Calu3 (cell line): ENCODE measurements at places on chromosomes 6 and 20.
A peak's percentile ranks its signal among the peaks of the same experiment; 100 is the strongest.

GRCh38 chr6:56096541-56096940, 150.8 kb downstream of the COL21A1 start:
- DNase-seq, result no peak

GRCh38 chr20:54625497-54625896, 150.1 kb downstream of the DOK5 start:
- peak; percentile 41 for DNase-seq

GRCh38 chr20:53077373-53078205, 105.4 kb downstream of the TSHZ2 start:
- DNase-seq, result peak; percentile 49

DNA sequence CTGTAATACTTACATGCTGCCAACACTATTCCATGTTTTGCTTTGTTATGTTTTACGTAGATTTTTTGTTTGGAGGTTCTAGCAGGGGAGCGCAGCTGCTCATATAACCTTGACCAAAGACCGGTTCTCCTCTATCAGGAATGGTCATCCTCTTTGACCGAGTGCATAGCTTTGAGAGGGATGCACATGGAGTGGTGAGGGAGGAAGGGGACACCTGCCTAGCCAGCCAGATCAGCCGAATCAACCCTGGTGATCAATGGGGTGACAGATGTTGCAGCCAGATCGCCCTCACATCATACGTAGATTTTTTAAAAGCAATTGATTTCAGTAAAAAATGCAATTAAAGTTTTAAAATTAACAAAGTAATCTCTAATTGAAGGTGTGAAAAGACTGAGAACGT, 6.3 kb downstream of the DSTN start:
- no peak for DNase-seq

DNA sequence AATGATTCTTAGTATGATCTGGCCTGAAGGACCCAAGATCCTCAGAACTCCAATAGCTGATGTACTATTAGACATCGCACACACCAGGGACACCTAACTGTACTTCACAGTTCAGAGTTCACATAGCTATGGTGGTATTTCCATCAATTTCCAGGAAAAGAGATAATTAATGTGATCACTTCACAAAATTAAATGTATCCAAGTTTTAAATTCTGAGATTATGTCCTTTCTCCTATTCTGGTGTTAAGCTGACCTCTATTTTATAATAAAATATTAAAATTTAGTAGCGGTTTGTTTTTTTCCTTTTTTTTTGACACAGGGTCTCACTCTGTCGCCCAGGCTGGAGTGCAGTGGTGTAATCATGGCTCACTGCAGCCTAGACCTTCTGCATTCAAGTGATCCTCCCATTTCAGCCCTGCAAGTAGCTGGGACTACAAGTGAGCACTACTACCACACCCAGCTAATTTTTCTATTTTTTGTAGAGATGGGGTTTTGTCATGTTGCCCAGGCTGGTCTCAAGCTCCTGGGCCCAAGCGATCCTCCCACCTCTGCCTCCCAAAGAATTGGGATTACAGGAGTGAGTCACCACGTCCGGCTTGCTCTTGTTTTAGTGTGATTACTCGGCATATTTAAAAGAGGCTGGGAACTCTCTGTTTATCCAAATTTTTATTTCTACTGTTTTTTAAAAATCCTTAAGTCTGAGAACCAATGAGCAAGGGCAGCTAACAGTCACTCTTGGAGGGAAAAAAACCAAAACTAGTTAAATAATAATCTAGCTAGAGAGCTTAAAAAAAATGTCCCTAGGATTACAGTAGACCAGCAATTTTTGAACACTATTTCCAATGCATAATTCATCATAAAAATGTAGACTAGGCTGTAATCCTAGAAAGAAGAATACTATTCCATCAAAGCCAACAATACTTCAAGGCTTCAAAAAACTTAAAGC, 16.0 kb downstream of the KIF13A start:
- DNase-seq, result no peak

DNA sequence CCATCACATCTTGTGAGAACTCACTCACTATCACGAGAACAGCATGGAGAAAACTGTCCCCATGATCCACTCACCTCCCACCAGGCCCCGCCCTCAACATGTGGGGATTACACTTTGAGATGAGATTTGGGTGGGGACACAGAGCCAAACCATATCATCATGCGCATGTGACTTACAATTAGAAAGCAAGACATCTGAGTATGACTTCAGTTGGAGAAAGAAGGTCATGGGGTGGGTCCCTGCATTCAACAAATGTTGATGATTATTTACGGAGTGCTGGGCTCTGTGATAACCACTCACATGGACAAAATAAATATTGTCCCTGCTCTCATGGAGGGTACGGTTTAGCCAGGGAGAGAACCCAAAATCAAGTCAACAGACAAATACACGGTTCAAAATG, 37.9 kb downstream of the VSTM2L start:
- no peak for DNase-seq

DNA sequence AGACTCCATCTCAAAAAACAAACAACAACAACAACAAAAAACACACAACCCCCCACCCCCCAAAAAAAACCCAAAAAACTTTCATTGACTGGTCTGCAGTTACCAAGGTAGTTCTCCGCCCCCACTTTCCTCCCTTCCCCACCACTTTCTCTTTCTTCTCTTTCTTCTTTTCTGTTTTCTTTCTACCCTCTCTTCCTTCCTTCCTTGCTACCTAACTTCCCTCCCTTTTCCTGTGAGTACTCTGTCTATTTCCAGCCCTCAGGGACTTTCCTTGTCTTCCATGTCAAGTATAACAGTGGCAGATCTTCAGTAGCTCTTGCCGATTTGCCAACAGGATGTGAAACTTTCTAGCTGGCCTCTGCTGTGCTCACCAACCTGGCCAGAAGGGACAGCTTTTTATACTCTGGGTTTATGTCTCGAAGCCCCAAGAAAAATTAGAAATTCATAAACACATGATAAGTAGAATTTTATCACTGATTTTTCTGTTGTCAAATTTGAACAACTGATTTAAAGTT, 399.5 kb downstream of the QKI start:
- DNase-seq, result no peak

DNA sequence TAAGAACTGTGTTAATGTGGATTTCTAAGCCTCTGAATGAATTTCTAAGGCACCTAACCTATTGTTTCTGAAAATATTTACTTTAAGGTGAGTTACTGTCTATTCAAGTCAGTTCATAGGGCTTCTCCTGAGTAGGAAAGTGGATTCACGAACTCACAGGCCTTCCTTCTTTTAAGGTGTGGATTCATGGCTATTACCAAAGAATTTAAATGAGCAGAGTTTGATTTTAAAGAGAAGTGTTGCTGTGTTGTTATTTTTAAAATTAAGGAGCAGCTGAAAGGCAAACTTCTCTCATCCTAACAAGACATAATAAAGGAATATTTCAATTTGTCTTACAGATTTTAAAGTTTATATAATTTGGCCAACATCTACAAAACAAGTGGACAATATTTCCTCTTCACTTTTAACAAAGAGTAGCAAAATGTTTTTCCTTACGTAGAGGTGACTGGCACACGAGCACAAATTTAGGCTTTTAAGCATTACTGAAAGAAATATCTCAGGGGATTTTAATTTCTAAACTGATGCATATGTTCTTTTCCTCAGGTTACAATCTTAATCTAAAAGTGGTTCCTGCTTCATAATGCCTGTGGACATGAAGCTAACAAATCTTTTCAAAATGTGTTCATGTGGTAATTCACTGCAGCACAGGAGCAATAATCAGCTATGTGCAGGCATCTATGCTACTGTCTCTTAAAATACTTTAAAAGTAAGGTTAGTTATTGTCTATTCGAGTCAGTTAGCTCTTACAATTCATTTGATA, 602 bp upstream of the TSPYL4 start:
- DNase-seq, result no peak

DNA sequence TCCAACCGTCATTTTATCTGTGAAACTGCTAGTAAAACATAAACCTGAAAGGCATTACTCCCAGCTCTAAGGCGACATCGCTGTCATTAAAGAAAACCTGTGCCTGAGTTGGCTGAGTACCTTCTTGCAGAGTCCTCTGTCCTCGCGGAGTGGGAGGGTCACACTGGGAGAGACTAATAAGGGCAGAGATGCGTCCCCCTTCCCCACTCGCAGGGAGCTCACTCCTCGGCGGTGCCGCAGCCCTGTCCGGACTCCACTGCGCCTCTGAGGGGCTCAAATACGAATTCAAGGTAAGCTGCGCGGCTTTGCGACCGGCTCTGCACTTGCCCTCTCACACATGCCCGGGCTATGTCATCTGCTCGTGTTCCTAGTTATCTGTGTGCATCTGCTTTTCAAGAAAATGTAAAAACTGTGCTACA, at the start of gene COL19A1:
COL19A1 (plus strand) TSS at position 206 of the 419 bp plus-strand sequence. CDS start 13,012 bp downstream, outside the sequence.
- DNase-seq, result peak; percentile 36

GRCh38 chr20:38229376-38230252, 30.9 kb downstream of the KIAA1755 start:
- peak; percentile 68 for DNase-seq

GRCh38 chr20:10131732-10132345, 86.8 kb upstream of the SNAP25 start:
- DNase-seq, result no peak

- no peak for DNase-seq
These were observed 90.4 kb downstream of the SLC2A10 start for GRCh38 chr20:46799781-46800408.

DNA sequence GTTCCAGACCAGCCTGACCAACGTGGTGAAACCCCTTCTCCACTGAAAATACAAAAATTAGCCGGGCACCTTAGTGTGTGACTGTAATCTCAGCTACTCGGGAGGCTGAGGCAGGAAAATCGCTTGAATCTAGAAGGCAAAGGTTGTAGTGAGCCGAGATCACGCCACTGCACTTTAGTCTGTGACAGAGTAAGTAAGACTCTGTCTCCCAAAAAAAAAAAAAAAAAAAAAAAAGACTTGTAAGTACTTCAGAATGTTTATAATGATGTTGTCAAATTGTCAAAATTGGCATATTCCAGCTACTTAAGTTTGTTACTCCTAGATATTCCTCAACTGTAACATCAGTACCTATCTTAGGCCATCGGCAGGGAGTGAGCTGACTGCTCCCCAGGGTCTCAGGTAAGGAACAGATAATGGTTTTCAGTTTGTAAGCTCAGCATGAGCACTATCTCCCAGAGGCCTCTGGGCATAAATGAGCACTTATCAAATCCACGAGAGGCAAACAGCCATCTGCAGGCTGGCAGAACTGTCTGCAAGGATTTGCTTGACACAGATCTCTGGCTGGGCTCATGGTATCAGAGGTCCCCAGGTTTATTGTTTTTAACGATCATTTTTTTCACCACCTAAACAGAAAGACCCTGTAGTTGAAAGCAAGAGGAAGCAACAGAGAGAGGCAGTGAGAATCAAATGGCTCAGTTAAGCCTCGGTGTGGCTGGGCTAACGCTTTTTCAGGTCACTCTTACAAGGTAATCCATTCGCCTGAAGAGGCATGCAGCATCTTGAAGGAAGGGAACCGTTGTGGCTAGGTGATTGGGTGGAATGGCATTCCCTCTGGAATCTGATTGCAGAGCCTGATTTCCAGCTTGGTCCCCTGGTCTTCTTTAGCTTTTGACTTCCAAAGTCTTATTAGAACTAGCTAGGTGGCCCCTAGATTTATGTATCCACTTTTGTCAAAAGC, 115.9 kb downstream of the LY86 start:
- DNase-seq, result no peak

DNA sequence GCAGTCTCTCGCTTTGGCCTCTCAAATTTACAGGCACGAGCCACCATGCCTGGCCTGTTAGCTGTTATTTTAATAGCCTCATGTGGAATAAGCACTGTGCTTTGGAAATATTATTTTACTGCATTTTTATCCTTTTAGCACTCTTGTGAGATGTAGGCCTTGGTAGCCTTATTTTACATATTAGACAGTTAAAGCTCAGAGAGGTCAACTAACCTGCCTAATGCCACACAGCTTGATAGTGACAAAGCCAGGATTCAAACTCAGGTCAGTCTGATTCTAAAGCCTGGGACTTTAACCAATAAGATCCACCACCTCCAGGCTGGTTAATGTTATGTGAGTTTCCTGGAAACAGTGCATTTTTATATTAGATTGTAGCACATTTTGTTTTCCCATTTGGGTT, 9.5 kb downstream of the TNFAIP3 start:
- no peak for DNase-seq

DNA sequence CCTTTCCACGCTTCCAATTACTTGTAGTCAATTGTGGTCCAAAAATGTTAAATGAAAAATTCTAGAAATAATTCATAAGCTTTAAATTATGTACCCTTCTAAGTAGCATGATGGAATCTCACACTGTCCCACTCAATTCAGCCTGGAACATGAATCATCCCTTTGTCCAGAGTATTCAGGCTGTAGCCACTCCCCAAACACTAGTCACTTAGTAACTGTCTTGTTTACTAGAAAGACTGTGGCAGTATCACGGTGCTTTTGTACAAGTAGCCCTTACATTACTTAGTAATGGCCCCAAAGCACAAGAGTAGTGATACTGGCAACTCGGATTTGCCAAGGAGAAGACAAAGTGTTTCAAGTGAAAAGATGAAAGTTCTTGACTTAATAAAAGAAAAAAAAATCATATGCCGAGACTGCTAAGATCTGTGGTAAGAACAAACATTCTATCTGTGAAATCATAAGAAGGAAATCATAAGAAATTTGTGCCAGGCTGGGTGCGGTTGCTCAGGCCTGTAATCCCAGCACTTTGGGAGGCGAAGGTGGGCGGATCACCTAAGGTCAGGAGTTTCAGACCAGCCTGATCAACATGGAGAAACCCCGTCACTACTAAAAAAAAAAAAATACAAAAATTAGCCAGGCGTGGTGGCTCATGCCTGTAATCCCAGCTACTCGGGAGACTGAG, 168.5 kb upstream of the SIM1 start:
- peak; percentile 35 for DNase-seq

- no peak for DNase-seq
These were observed 11.8 kb downstream of the BCAS1 start for GRCh38 chr20:54058420-54059139.

- DNase-seq, result no peak
These were observed 710.3 kb upstream of the MARCKS start for GRCh38 chr6:113146878-113147277.

DNA sequence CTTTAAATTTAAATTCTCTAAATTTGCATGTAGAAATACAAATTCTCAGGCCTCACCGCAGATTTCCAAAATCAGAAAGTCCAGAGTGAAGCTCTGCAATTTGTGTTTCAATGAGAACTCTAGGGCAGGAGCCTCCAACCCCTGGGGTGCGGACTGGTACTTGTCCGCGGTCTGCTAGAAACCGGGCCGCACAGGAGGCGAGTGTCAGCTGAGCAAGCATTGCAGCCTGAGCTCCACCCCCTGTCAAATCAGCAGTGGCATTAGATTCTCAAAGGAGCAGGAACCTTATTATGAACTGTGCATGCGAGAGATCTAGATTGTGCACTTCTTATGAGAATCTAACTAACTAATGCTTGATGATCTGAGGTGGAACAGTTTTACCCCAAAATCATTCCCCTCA, 203.0 kb upstream of the PCSK2 start:
- DNase-seq, result no peak

DNA sequence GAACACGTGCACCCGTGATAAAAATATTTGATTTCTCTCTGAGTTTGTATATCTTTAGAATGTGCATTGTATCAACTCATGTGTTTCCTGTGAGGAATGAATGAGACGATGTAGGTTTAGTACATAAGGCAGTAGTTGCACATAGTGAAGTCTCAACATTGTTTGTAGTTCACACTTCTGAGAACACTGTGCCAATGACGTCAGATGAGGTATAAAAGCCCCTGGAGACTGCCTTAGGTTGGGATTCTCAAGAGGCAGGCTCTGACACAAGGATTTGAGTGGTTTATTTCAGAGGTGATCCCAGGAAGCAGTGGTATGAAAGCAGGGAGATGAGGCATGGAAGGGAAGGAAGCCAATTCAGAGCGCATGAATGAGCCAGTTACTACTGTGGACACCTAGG, 2.6 kb upstream of the NKAIN2 start:
- no peak for DNase-seq
